ENCODE measurements at places on chromosomes 5 and 9. TPM values are rescaled to one million over a fixed set of nuclear protein-coding genes. Genes with fewer than 3 reads are reported as not detected.

The BARHL1 gene
- total RNA-seq = not detected

The GGTA1 gene
- total RNA-seq = 0.65 TPM

The PCDHB15 gene
- 0.98 TPM for total RNA-seq

The PDZD2 gene
- 3.9 TPM for total RNA-seq

The IL11RA gene
- total RNA-seq = 7.8 TPM

The SLC4A9 gene
- total RNA-seq = not detected

The EIF4E1B gene
- not detected for total RNA-seq

The MARVELD2 gene
- total RNA-seq = 4.8 TPM

The MOB3B gene
- total RNA-seq = 0.65 TPM

The CYLC2 gene
- not detected for total RNA-seq

The BARX1 gene
- not detected for total RNA-seq

The SLC27A6 gene
- total RNA-seq = not detected

The BHMT2 gene
- total RNA-seq = 3.0 TPM

The PCDHA10 gene
- 0.19 TPM for total RNA-seq

The GRAMD2B gene
- total RNA-seq = 11.9 TPM

The GABRA6 gene
- total RNA-seq = not detected

The RGS3 gene
- 360 TPM for total RNA-seq

The ELOVL7 gene
- not detected for total RNA-seq

The QRFP gene
- not detected for total RNA-seq

The ST8SIA4 gene
- 7.2 TPM for total RNA-seq

The RGS7BP gene
- total RNA-seq = 1.6 TPM

The GPR150 gene
- total RNA-seq = 0.33 TPM

The HSPA4 gene
- total RNA-seq = 104 TPM

The FAM219A gene
- 26.9 TPM for total RNA-seq

The TERT gene
- total RNA-seq = not detected

The TCF7 gene
- total RNA-seq = 0.29 TPM

The TGFBI gene
- total RNA-seq = 7.6 TPM

The PCDHA11 gene
- total RNA-seq = 0.10 TPM

The ZDHHC11B gene
- total RNA-seq = not detected

The WDR41 gene
- total RNA-seq = 59.5 TPM

The TAF9 gene
- 75.1 TPM for total RNA-seq

The SLC34A3 gene
- not detected for total RNA-seq

The FOXD4L5 gene
- not detected for total RNA-seq

All from vein endothelial cell (primary cell).